ENCODE measurements at places on chromosomes 7 and 10. TPM values are rescaled to one million over a fixed set of nuclear protein-coding genes. Genes with fewer than 3 reads are reported as not detected.

TMEM236 gene
- total RNA-seq: 0.28 TPM

GPR26 gene
- not detected for total RNA-seq

PNLIPRP1 gene
- not detected for total RNA-seq

TAS2R16 gene
- not detected for total RNA-seq

CRYGN gene
- not detected for total RNA-seq

PALS2 gene
- 36.2 TPM for total RNA-seq

CLEC2L gene
- total RNA-seq: not detected

TECPR1 gene
- total RNA-seq: 13.2 TPM

AGBL3 gene
- 1.2 TPM for total RNA-seq

MACC1 gene
- 3.2 TPM for total RNA-seq

HOXA7 gene
- total RNA-seq: 2.3 TPM

SMO gene
- 15.2 TPM for total RNA-seq

COBL gene
- total RNA-seq: not detected

GJC3 gene
- not detected for total RNA-seq

TFEC gene
- total RNA-seq: 0.17 TPM

OR9A2 gene
- total RNA-seq: not detected

OR13A1 gene
- total RNA-seq: not detected

KIF11 gene
- 9.3 TPM for total RNA-seq

ENO4 gene
- total RNA-seq: not detected

CRCP gene
- total RNA-seq: 34.7 TPM

NRCAM gene
- total RNA-seq: 48.6 TPM

FAM25G gene
- total RNA-seq: 2.9 TPM

GPR15LG gene
- not detected for total RNA-seq

NPSR1 gene
- not detected for total RNA-seq

ITIH5 gene
- 2.2 TPM for total RNA-seq

WDR86 gene
- total RNA-seq: 19.5 TPM

IGF2BP3 gene
- total RNA-seq: 5.0 TPM

HIPK2 gene
- total RNA-seq: 31.0 TPM

RAMP3 gene
- not detected for total RNA-seq

GPR85 gene
- total RNA-seq: 2.2 TPM

OPN1SW gene
- total RNA-seq: not detected

TSPAN13 gene
- 7.5 TPM for total RNA-seq

TMEM178B gene
- total RNA-seq: 0.17 TPM

ZNF804B gene
- total RNA-seq: not detected

SFTPA1 gene
- total RNA-seq: not detected

TSPAN15 gene
- total RNA-seq: 0.64 TPM

TNS3 gene
- 6.0 TPM for total RNA-seq

SRRM3 gene
- 0.83 TPM for total RNA-seq

C10orf53 gene
- total RNA-seq: not detected

RNF148 gene
- not detected for total RNA-seq

WEE2 gene
- total RNA-seq: not detected

CYP2C19 gene
- total RNA-seq: not detected

FAM20C gene
- total RNA-seq: 7.7 TPM

TRIM50 gene
- total RNA-seq: not detected

ACTL6B gene
- not detected for total RNA-seq

ZFAND2A gene
- total RNA-seq: 20.8 TPM

CXCL12 gene
- total RNA-seq: not detected

SSMEM1 gene
- not detected for total RNA-seq

AQP1 gene
- total RNA-seq: 0.17 TPM

CYP3A4 gene
- total RNA-seq: not detected

CALHM1 gene
- not detected for total RNA-seq

AP3M1 gene
- total RNA-seq: 34.3 TPM

LRGUK gene
- total RNA-seq: 0.21 TPM

CTBP2 gene
- 126 TPM for total RNA-seq

LEP gene
- total RNA-seq: not detected

CCL26 gene
- total RNA-seq: not detected

TNKS2 gene
- 35.8 TPM for total RNA-seq

Measured in mammary epithelial cell (primary cell).